HuH-7.5 (cell line): ENCODE measurements at places on chromosomes 3 and 15.

- DNase-seq: no peak
Measured at GRCh38 chr3:69092030-69092516, 7.3 kb downstream of the ARL6IP5 start.

DNA sequence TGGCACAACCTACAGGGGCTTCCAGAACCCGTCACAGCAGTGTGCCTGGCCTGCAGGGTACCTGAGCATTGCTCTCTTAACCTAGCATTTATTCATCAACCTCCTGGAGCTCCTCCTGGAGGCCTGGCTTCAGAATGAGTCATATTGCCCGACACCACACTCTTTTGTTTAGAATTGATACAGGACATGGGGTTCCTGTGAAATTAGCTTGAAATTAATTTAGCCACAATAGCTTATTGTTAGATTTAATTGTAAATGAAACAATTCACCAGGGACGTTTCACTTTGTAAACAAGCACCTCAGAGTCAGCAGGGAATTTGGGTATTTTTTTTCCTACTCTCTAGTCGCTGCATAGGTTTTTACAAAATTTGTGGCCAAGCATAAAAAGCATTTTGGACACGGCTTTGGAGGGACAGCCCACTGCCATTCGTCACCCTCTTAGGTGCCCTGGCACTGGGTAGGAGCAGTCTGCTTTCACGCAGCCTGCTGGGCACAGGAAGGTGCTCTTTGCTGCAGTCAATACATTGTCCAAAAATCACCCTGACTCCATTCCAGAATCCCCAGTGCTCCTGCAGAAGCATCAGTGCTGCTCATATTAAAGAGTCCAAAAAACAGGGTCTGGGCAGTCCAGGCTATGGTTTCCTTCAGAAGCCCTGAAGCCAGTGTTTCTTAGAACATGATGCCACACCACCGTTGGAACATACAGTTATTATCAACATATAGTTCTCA, 60.8 kb upstream of the MEF2A start:
- no peak for DNase-seq

DNA sequence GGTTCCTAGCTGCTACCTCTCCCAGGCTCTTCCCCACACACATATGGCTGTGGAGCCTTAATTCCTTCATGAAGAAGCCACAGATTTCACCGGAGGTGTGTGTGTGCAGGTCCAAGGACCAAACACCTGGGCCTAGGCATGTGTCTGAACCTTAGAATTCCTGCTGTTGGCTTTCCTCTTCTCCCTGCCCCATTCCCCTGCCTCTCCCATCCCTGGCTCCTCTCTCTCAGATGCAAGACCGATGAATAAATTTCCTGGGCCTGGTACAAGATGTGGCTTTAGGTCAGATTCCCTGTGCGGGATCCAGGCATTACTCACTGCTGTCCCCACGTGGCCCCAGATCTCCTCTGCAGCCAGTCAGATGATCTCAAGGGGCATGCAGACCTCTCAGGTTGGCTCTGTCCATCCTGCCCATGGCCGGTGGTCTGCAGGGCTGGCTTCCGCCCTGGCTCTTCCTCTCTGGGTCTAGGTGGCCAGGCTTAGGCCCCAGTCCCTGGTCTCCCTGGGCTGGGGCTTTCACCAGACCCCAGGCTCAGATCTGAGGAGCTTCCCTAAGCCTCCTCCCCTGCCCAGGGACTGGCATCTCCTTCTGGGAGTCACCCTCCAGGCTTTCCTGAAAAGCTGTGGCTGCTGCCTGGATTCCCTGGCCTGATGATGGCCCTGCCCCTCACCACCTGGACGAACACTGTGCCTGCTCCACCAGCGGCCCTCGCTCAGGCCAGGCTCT, 20.5 kb downstream of the CCR9 start:
- peak; percentile 34 for DNase-seq

DNA sequence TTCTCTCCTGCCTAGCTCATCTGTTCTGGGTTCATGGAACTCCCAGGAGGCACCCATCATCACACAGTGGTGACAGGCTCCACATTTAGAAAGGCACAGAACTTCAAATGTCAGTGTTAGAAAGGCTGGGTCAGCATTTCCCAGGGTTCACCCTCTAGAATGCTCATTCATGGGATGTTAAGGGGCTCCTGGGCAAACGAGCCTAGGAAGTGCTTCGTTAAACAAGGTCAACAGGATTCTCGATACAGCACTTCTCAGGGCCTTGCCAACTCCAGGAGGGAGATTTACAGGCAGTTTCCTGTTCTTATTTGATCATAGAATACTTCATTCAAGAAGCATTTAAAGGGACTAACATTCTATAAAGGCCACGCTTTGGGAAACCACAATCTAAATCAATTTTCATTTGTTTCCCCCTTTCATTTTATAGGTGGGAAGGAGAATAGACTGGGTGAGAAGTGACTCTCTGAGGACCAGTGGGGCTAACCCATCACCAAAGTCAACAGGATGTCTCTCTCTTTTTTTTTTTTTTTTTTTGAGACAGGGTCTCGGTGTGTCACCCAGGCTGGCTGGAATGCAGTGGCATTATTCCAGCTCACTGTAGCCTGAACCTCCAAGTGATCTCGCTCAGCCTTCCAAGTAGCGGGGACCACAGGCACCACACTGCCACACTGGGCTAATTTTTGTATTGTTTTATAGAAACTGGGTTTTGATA, 14.3 kb downstream of the IGDCC4 start:
- DNase-seq: no peak

DNA sequence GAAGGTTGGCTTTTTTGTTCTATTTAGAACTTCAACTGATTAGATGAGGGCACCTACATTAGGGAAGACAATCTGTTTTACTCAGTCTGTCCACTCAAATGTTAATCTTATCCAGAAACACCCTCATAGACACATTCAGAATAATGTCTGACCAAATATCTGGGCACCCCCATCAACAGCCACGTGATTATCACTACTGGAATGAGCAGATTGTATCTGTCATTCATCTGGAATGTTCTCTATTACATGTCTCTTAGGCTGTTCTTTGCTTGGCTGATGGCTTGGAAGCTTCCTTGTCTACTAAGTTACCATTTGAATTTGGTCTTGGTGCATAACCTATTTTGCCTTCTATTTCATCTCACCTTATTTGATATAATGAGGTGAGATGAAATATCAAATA, 15.7 kb upstream of the LRRC58 start:
- DNase-seq: no peak

- peak; percentile 23 for DNase-seq
Measured at GRCh38 chr3:98657457-98657856, 64.0 kb upstream of the CPOX start.

GRCh38 chr15:67906382-67906781, 66.5 kb upstream of the RNU6-1 start:
- DNase-seq: no peak

DNA sequence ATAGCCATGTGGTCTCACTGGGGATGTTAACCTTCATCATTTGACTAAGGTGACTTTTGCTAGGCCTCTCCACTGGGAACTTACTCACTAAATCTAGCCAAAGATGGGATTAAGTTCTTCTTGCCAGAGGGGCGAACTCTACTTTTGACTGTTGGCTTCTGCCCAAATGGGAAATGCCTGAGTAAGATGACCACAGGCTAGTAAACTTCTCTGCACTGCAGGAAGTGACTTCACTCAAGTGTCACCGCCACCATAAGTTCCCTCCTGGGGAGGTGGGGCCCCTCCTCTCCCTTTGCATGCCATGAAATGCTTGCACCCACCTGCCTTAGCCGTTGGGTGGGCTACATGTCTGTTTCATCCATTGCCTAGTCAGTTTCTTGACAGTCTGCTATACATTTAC, 388.3 kb downstream of the FEZF2 start:
- no peak for DNase-seq

DNA sequence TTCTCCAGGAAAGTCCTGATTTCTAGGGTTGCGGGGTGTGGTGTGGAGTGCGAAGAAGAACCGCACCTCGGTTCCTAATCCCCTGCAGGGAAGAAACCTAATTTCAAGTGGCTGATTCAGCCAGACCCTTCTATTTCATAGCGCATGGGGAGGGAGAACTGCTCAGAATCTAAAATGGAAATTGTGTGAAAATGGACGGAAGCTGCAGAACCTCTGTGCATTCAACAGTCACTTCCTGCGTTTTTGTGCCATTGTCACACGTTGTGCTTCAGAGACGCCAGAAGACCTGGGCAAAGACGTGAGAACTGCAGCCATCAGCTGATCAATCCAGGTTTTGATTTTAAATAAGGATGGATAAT, 1.2 kb downstream of the SIDT1 start:
- no peak for DNase-seq

- DNase-seq: no peak
Measured at GRCh38 chr3:115341208-115341607, 194.1 kb upstream of the ZBTB20 start.
